Frontal cortex (tissue), 4 donors: ENCODE measurements at places on chromosomes 1 and 21.

DNA sequence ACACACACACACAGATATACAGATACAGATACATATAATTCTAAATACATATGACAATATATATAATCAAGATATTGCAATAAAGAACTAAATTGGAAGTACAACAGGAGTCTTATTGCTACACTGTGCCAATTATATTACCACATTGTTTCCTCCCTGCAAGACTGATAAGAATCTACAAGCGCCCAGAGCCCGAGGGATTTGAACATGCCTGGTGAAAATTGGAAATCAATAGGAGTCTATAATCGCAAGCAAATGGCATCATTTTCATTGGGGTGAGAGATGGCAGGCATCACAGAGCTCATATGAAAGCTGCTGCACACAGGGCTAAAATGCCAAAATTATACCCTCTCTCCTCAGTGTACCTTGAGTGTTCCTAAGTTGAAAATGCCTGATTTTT is 152.9 kb upstream of the PTBP2 start:
- no peak for DNase-seq

DNA sequence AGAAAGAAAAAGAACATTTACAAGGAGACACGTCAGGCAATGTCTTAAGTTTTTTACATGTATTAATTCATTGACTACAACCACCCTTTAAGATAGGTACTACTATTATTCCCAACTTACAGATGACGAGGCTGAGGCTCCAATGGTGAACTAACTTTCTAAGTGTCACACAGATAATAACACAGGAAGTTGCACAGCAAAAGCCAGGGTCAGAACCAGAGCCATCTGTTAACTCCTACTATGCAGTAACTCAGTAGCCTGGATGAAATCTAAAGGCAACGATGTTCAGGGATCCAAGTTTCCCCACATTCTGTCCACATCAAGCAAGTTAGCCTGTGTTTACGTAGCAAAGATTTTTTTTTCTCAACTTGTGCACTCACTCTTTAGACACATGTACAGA is 371.7 kb downstream of the PTPRC start:
- no peak for DNase-seq

- DNase-seq = no peak
Measured at GRCh38 chr1:55286856-55287602, 71.9 kb upstream of the USP24 start.

DNA sequence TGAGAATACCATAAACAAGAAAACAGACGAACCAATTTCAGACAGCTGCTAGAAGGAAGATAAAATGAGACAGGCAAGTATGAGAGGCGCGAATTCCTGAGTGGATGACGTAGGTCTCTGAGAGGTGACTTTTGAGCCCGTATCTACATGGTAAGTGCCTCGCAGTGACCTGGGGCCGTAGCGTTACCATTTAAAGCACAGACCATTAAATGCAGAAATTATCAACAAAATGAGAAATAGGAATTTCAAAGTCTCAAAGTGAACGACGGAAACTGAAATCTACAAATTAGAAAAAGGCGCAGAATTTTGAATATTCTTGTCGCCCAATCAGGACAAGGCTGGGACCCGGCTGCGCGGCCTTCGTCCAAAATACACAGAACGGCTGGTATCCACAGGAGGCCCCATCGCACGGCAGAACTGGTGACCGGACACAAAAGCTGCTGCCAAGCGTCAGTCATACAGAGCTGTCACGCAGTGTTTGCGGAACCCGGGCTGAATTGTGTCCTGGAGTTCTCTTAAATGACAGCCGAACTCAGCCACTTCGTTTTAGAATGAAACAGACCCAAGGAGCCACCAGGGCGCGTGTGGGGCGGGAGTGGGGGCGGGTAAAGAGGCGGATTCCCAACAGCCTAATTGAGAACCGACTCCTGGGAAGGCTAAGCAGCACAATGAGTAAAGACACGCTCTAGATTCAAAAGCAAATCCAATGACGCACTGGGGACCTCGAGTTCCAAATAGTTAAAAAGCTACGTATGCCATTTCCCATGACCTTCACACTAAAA is 13.8 kb upstream of the BOLA1 start:
- peak; percentile 51 for DNase-seq

GRCh38 chr1:53681977-53682685 is 56.8 kb downstream of the GLIS1 start:
- DNase-seq = no peak
